DMS153 (cell line): ENCODE measurements at places on chromosomes 1 and 21.
A peak's percentile ranks its signal among the peaks of the same experiment; 100 is the strongest.

GRCh38 chr1:184146202-184146601, 94.7 kb downstream of the TSEN15 start:
- no peak for DNase-seq

GRCh38 chr1:55524006-55524405, 308.8 kb upstream of the USP24 start:
- no peak for DNase-seq

- no peak for DNase-seq
Measured at GRCh38 chr1:112546076-112546475, 37.3 kb downstream of the WNT2B start.

DNA sequence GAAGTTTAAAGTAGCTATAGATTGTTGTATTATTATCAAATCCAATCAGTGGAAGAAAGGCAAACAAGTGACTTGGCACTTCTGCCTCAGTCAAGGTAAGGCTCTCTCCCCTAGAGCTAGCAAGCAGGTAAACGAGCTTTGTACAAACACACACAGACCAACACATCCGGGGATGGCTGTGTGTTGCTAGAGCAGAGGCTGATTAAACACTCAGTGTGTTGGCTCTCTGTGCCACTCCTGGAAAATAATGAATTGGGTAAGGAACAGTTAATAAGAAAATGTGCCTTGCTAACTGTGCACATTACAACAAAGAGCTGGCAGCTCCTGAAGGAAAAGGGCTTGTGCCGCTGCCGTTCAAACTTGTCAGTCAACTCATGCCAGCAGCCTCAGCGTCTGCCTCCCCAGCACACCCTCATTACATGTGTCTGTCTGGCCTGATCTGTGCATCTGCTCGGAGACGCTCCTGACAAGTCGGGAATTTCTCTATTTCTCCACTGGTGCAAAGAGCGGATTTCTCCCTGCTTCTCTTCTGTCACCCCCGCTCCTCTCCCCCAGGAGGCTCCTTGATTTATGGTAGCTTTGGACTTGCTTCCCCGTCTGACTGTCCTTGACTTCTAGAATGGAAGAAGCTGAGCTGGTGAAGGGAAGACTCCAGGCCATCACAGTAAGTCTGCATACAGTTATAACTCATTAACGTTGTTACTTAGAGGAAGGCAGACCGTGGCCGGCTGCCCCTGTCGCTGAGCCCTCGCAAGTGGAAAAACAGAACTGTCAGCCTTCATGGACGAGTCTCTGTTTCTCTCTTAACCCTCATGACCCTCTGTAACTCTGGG, at the start of gene PALMD:
Gene PALMD, plus strand, starts transcription at position 415 of the 833 bp plus-strand sequence. Its CDS starts 205 bp downstream, at position 620.
- DNase-seq, result peak; percentile 77

GRCh38 chr1:153447498-153448170, 12.8 kb downstream of the S100A7 start:
- DNase-seq, result no peak

DNA sequence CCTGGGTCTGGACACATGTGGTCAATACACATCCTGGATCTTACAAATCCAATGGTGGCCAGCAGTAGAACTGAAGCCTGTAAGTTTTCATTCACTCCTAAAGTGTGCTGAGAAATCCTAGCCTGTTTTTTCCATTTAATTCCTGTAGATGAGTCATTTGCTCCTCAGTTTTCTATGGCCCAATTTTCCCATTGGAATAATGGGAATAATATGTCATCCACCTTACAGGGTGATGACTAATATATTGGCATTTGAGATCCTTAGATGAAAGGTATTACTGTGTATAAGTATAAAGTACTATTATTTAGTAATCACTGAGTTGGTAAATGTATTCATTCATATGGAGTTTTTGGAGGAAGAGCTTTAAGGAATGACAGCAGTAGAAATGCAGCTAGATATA, 89.7 kb upstream of the ADAR start:
- no peak for DNase-seq

GRCh38 chr1:46556822-46557221, 5.4 kb upstream of the KNCN start:
- DNase-seq, result peak; percentile 68

GRCh38 chr1:156203331-156203730, 9.4 kb downstream of the SLC25A44 start:
- DNase-seq, result no peak

DNA sequence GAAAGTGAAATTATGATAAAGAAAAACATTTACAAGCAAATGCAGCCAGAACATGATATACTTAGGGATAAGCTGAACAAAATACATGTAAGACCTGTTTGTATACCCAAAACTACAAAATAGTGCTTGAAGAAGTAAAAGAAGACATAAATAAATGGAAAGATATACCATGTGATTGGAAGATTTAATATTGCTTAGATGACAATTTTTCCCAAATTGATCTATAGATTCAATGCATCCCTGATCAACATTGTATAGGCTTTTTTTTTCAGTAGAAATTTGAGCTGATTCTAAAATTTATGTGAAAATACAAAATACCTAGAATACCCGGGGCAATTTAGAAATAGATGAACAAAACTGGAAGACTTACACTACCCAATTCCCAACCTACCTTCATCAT, 76.4 kb downstream of the GABPA start:
- no peak for DNase-seq

GRCh38 chr1:92937731-92938130, 23.5 kb downstream of the DIPK1A start:
- DNase-seq, result no peak

DNA sequence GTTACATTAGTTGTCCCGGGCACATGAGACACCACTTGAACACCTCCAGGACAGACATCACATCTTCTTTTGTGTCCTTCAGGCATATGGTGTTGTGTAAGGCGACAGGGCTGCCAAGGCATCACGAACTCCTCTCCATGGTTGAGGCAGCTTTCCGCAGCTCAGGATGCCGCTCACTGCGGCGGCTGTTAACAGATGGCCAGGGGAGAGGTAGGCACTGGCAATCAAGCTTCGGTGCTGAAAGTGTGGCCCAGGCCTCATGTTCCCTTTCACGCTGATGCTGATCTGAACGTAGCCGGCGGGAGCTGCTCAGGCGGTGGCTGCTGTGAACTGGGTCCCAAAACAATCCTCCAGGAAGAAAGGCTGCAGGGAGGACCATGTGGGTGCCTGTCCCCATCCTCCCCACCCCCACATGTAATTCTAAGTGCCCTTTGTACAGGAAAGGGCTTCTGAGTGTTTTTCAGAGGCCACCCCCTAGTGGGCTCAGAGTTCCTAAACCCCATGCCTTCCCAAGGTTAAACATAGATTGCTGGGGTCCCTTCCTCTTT, 287.1 kb upstream of the AJAP1 start:
- no peak for DNase-seq

DNA sequence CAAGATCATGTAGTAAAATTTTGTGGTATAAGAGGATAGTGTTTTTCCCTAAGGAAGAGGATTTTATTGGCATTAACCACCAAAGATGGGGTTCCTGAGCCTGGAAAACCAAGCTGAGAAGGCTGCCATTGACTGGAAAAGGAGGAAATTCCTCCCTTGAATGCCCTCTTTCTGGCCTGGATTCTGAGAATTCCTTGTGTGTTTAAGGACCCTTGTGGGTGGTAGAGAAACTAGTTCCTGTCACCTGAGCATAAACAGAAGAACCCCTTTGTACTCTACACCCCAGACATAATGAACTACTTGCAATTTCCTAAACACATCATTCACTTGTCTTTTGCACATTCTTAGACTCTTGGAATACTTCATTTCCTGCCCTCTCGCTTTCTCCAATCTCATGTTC, 33.1 kb upstream of the CEP350 start:
- no peak for DNase-seq

DNA sequence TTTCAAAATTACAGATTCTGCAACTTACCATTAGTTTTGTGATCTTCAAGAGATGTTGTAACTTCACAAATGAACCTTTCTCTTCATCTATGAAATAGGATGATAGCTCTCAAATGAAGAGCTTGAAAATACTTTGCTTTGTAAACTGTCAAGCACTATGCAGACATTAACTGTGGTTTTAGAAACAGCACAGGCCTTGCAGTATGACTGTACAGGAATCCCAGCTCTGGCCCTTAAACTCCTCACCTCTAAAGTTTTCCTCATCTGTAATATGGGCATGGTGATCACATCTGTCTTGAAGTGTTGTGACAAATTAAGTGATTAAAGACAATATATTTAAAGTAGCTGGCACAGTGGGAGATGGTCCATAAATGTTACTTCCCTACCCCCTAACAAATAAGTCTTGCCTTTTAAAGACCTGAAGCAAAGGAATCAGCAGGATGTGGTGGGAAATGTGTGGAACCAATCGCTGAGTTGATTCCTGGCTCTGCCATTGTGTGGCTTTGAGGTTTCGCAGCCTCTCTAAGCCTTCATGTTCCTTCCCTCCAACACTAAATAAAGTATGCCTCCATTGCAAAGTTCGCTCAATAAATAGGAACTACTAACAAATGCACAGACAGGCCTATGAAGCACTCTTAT, 5.5 kb upstream of the PTP4A2 start:
- no peak for DNase-seq
